ENCODE measurements at places on chromosomes 3 and 15. TPM values are rescaled to one million over a fixed set of nuclear protein-coding genes. Genes with fewer than 3 reads are reported as not detected.

Gene MESP2
- 0.29 TPM for total RNA-seq

Gene PLA2G4E
- not detected for total RNA-seq

Gene DGKG
- total RNA-seq: 0.04 TPM

Gene GPR27
- total RNA-seq: 8.9 TPM

Gene SAMMSON
- total RNA-seq: not detected

Gene TGM5
- total RNA-seq: not detected

Gene TERC
- total RNA-seq: 246 TPM

Gene LRRIQ4
- total RNA-seq: 0.41 TPM

Gene MGLL
- total RNA-seq: 71.8 TPM
